Stimulated activated CD8-positive, alpha-beta memory T cell treated with anti-CD3 and anti-CD28 coated beads, Interleukin-15, amount 100 ng/mL, for 24 hours (primary cell): ENCODE measurements at places on chromosomes 7 and 10.

- no peak for DNase-seq
These were observed 7.4 kb downstream of the BTAF1 start for GRCh38 chr10:91930939-91931338.

- DNase-seq: no peak
These were observed 358.5 kb downstream of the TFEC start for GRCh38 chr7:115672024-115672423.

DNA sequence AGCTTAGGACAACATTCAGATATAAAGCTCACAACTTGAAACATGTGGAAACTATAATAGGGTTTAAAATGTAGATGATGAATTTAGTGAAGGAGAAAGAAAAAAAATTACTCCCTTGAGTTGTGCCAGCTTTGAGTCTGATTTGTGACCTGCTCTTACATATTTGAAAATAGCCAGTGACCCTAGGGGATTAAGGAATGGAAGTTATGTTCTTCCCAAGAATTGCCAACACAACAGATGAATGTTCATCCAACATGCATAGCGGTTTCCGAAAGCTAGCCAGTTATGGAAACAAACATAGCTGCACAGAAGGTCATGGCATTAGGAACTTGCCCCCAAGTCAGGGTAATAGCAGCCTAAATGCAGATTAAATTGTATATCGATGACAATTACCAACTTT lies 10.8 kb downstream of the TMEM196 start:
- DNase-seq: no peak

- no peak for DNase-seq
These were observed 43.2 kb downstream of the HHEX start for GRCh38 chr10:92732958-92733357.

DNA sequence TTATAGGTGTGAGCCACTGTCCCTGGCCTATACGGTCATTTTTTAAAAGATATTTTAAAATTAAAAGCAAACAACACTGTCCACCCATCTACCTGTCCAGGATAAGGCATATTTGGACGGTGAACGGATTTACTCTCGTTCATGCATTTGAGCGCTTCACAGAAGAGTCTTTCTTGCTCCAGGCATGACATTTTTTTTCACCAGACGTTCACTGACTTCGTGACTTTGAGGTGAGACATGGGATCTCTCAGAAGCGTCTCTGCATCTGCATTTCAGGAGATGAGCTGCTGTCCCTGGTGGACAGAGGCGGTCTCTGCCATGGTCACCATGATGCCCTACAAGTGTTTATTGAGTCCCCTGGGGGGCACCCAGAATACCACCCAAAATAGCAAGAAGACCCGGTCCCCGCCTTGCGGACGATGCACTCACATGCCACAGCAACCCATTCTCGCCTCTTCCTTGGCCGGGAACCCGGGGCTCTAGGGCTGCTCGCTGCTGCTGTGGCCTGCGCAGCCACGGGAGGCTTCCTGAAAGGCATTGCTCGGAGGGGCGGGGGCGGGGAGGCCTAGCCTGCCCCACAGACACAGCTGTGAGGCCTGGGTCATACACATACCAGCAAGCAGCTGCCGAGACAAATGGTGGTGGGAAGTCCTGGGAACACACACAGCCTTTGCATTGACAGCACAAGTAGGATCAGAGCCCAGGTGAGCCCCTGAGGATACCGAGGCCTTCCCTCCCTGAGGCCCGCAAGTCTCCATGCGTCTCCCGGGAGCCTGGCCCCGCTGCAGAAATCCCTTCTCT lies 84.4 kb downstream of the RGS10 start:
- DNase-seq: no peak

- DNase-seq: no peak
These were observed 42.3 kb downstream of the SVOPL start for GRCh38 chr7:138658889-138659288.

- DNase-seq: no peak
These were observed 73.9 kb downstream of the KIAA1549 start for GRCh38 chr7:138907201-138907847.

DNA sequence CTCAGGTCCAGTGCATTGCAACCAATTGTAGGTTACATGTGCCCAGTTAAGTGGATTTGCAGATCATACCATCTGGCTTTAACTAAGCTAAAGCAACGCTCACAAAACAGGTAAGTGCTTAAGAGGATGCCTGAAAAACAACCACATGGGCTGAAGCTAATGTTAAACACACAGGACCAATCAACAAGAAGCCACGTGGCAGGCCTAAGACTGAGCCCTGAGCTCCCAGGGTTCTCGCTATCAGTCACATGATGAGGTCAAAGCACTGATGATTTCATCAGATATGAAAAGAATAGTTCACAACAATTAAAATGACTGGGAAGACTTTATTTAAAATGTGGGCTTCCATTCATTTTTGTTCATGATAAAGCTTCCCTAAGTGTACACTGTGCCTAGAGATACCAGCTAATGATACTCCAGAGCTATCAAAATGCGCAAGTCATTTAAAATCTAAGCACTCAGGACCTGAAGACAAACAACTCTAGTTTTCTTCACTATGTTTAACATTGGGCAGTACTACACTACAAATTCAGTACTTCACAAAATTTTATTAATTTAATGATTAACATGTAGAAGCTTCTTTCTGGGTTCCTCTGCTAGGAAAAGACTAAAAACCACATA lies 90.6 kb downstream of the PIP4K2A start:
- no peak for DNase-seq

- DNase-seq: no peak
These were observed 72.1 kb upstream of the TNRC18 start for GRCh38 chr7:5495581-5496375.

- no peak for DNase-seq
These were observed 3.2 kb upstream of the MTG1 start for GRCh38 chr10:133390597-133391248.

- no peak for DNase-seq
These were observed 211.6 kb upstream of the MAGI2 start for GRCh38 chr7:79664884-79665676.

DNA sequence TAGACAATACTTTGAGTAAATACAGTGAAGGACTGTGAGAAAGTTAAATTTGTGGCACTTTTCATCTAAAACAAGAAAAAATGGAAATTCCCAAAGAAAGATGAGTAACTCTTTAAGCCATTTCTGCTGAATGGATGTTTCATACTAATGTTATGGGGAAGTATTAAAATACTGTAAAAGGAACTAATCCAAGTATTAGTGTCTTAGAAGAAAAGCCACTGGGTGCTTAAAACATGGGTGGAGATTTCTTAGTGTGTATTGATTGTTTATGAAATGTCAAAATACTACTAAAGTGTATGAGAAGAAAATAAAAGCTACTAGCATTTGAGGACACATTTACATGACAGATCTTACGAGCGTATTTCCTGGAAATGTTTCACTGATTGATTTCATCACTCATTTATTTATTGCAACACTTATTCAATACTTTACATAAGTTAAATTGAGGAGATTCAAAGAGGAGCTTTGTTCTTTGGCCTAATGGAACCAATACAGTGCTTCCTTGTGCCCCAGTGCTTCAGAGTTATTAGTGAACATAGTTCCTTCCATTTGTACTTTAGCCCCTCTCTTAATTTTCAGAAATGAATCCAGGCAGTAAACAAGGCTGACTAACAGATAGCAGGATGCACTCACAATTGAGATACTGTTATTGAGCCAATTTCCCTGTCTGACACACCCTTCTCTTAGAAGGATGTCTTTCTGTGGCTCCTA lies 155.5 kb upstream of the AHR start:
- no peak for DNase-seq

- no peak for DNase-seq
These were observed 44.4 kb downstream of the GPAM start for GRCh38 chr10:112139176-112139575.

- no peak for DNase-seq
These were observed 36.5 kb upstream of the LAMB4 start for GRCh38 chr7:108166687-108167086.

- DNase-seq: no peak
These were observed 376.2 kb upstream of the TPK1 start for GRCh38 chr7:145212050-145212449.

GRCh38 chr7:22202141-22202540 lies 154.8 kb downstream of the RAPGEF5 start:
- DNase-seq: no peak

- DNase-seq: no peak
These were observed 174.8 kb downstream of the KIAA1217 start for GRCh38 chr10:24383681-24384106.

- DNase-seq: no peak
These were observed 54.6 kb downstream of the TMEM26 start for GRCh38 chr10:61398366-61399129.

DNA sequence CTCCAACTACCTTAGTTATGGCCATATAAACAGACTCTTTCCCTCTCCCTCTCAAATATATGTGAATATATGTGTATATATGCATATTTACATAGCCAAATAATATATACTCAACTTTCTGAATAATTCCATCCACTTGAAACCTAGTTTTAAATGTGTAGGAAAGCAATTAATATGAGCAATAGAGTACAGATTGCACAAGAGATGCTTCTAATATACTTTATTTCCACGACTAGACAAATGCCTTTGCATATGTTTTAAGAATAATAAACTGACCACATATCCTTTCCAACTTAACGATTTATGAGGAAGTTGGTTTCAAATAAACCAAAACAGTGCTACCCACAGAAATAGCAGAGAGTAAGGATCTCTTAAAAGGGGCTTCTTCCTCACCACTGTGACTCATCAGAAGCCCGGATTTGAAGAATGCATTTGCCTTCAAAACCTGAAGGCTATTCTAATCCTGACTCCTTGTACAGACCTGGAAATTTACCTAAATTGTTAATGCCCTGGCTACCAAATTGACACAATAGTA lies 266.3 kb downstream of the AHR start:
- DNase-seq: no peak

- DNase-seq: no peak
These were observed 136.3 kb downstream of the CCDC71L start for GRCh38 chr7:106524690-106525059.

DNA sequence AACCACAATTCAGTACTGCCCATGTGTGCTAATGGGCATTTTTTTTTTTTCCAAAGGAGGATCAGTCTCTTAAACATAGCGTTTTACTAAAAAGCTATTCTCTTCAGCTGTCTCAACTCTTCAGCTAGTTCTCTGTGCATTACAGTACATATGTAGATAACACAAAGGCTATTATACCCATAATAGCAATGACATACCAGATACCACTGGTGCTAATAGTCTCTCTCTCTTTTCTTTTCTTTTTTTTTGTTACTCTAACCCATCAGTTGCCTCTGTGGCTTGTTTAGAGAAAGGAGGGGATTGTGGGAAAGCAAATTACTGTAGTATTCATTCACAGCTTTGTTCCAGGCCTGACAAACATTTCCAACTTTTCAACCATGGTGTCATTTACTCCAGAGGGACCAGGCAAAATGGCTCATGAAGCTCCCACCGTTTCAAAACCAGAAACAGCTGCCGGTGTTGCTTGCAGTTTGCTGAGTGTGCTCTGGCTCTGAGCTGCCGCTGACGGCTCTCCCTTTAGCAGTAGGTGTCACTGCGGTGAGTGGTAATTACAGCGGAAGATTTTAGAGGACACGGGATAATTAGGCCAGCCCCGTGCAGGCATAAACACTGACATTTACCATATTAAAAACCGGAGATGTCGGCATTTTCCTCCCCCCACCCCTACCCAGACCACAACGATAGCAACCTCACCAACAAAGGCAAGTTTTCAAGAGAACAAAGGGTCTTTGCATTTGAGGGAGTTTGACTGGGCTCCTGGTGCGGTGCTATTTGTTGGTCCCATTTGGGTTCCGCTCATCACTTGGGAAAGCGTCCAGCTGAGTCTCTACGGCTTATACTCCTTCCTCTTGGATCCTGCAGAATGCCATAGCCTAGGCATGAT lies 1005.5 kb downstream of the KCNMA1 start:
- DNase-seq: no peak
